ENCODE measurements at places on chromosomes 13 and 19. TPM values are rescaled to one million over a fixed set of nuclear protein-coding genes. Genes with fewer than 3 reads are reported as not detected.
A peak's percentile ranks its signal among the peaks of the same experiment; 100 is the strongest.

- no peak for DNase-seq
Measured at GRCh38 chr13:108342369-108343289, 73.1 kb downstream of the TNFSF13B start.

Gene NCAN
- total RNA-seq = 0.25 TPM

Gene TEX29
- 0.63 TPM for total RNA-seq

Gene ZNF30
- total RNA-seq = 2.1 TPM

- DNase-seq = peak; percentile 63
Measured at GRCh38 chr19:3098141-3098514, 4.0 kb downstream of the GNA11 start.

GRCh38 chr13:51518827-51519226 lies 65.4 kb upstream of the WDFY2 start:
- DNase-seq = no peak

- no peak for DNase-seq
Measured at GRCh38 chr13:110856942-110857835, 57.7 kb downstream of the ANKRD10 start.

DNA sequence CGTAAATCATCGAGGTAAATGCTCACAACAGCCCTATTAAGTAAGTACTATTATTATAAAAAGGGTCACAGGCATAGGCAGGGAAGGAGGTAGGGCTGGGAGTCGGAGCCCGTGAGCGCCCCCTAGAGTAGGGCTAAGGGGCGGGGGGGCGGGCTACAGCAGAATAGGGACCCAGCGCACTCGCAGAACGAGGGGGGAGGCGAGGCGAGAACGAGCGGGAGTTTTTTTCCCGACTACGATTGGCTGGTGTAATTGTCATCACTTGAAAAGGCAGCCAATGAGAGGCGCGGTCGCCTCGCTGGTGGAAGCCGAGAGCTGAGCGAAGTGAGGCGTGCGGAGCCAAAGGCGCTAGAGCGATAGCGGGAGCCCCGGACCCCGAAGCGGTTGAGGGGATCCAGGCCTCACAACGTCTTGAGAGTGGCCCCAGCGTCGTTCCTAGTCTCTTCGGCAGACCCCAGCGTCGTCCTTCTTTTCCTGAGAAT lies 24.2 kb downstream of the KEAP1 start:
- peak; percentile 84 for DNase-seq

GRCh38 chr19:46391296-46392251 lies 21.8 kb downstream of the CCDC8 start:
- no peak for DNase-seq

GRCh38 chr19:27676877-27677276 lies 1536.1 kb downstream of the UQCRFS1 start:
- DNase-seq = no peak

GRCh38 chr13:61415058-61415721 lies 459 bp downstream of the PCDH20 start:
- peak; percentile 78 for DNase-seq

Gene POLR1G
- 3.2 TPM for total RNA-seq

DNA sequence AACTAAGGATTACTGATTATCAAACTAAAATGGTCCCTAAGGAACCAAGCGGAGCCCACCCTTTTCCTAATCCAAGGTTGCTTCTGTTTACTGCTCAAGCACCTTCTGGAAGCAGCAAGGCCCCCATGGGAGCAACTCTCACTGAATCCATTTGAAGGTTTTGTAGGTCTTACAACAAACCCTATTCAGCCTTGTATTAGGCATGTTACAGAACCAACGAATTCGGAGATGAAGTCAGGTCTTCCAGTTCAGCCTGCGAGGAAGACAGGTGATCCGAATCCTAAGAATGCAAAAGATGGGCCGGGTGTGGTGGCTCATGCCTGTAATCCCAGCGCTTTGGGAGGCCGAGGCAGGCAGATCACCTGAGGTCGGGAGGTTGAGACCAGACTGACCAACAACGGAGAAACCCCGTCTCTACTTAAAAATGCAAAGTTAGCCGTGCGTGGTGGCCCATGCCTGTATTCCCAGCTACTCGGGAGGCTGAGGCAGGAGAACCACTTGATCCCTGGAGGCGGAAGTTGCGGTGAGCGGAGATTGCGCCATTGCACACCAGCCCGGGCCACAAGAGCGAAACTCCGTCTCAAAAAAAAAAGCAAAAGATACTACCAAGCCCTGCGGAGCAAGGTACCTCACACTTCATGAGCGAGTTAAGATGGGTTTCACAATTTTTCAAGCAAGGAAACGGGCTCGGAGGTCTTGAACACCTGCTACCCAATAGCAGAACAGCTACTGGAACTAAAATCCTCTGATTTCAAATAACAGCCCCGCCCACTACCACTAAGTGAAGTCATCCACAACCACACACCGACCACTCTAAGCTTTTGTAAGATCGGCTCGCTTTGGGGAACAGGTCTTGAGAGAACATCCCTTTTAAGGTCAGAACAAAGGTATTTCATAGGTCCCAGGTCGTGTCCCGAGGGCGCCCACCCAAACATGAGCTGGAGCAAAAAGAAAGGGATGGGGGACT lies 609 bp downstream of the ZAR1L start:
- peak; percentile 76 for DNase-seq

- DNase-seq = no peak
Measured at GRCh38 chr19:18502638-18503294, 19.1 kb downstream of the ELL start.

DNA sequence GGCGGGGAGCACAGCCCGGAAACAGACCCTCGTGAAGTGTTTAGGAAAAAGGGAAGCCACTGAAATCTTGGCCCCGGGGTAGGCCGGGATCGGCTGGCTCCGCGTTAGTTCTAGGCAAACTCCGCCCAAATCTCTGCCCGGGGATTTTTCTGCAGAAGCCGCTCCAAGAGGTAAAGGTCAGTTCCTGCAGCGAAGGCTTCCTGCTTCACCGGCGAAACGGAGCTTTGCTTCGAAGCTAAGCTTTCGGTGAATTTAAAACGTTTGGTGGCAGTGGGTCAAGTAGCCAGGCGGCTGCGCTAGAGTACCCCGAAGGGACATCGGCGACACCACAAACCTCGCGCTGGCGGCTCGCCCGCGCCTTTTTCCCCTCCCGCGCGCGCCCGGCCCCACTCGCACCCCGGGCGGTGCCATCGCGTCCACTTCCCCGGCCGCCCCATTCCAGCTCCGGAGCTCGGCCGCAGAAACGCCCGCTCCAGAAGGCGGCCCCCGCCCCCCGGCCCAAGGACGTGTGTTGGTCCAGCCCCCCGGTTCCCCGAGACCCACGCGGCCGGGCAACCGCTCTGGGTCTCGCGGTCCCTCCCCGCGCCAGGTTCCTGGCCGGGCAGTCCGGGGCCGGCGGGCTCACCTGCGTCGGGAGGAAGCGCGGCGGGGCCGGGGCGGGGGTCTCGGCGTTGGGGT lies 441 bp downstream of the GJB2 start:
- DNase-seq = peak; percentile 72

DNA sequence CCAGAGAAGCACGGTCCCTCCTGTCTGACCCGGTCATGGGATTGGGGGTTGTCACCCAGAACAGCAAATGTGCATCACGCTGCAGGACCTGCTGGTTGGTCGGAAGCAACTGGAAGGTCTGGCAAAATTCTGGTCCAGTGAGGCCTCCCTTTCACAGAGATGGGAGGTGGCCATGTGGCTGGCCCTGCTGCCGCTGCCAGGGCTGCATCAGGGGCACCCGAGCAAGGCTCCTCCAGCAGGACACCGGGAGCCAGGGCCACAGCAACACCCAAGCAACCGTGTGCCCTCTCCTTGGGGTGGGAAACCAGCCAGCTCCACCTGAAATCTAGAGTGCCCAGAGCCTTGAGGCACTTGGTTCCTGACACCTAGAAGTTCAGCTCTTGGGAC lies 11.5 kb upstream of the GAS6 start:
- no peak for DNase-seq

DNA sequence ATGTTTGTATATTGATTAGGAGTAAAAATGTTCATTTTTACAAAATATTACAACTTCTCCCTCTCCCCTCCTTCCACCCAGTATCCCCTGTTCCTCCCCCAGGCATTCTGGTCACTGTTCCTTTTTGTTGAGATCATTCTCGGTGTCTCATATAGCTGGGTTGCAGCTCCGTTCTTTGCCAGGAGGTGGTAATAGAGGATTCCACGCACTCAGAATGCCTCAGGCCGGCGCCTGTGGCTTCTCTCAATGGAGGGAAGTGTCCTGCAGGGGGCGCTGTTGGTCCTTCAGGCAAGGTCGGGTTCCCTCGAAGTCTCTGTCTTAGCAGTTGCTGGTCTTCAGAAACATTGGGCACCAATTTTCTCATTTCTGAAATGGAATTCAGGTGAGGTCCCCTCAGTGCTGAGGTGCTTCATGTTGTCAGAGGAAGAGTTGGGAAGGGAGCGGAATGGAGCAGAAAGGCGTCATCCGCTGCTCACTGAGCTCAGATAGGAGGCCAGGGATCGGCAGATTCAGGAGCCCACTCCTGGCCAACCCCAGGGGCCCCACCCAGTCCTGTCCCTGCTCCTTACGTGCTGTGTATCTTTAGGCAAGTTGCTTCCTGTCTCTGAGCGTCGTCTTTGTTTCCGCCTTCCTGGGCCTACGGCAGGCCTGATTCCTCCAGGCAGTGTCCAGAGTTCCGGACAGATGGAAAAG lies 10.3 kb upstream of the GARIN5A start:
- DNase-seq = no peak

GRCh38 chr13:51035978-51036377 lies 75.1 kb downstream of the C13orf42 start:
- no peak for DNase-seq

DNA sequence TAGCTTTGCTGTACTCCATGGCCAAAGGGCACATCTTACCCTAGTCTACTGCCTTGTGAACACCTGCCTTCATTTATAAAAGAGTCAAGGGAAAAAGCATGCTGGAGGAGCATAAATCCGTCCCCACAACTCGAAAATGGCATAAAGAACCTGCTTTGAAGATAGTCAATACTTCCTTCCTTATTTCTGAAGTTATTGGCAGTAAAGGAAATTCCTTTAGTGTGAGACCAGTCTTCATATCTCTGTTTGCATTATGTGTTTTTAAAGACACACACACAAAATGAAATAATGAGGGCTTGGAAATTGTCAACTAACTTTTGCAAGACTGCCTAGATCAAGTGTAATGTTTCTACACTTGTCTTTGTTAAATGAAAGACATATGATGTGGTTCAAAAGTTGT lies 408.4 kb downstream of the SPRY2 start:
- DNase-seq = no peak

Gene SH3GL1
- 54.9 TPM for total RNA-seq

Gene PRODH2
- not detected for total RNA-seq

Gene EEF1AKMT1
- total RNA-seq = 11.6 TPM

Gene PLPP2
- 107 TPM for total RNA-seq
